Fibroblast of lung (primary cell): ENCODE measurements at places on chromosomes 1 and 21. TPM values are rescaled to one million over a fixed set of nuclear protein-coding genes. Genes with fewer than 3 reads are reported as not detected.
A peak's percentile ranks its signal among the peaks of the same experiment; 100 is the strongest.

Gene FBLIM1
- total RNA-seq: 17.3 and 27.7 TPM in 2 replicates

Gene FCGR1A
- total RNA-seq: not detected in 2 replicates

- no peak for DNase-seq
These were observed 71.6 kb upstream of the IFFO2 start for GRCh38 chr1:19028110-19028509.

- DNase-seq: no peak
These were observed 56.9 kb downstream of the SEC16B start for GRCh38 chr1:177912991-177913390.

DNA sequence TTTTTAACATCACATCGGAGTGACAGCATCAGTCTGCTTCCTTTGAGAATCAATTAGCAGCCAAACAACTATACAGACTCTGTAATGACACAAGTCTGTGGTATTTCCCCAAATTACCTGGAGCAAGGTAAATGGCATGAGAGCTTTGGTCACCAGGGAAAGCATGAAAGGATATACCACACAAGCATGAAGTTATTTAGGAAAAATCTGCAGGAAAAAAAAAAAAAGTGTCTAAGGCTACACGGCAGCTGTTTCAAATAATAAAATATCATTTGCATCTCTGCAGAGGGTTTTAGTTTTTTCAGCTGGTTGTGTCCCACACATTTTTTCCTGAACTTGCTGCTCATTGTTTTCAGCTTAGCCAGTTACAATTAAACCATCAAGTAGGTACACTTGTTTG, 234.7 kb downstream of the TTLL7 start:
- DNase-seq: no peak

Gene PRXL2B
- total RNA-seq: 8.0 and 11.7 TPM in 2 replicates

DNA sequence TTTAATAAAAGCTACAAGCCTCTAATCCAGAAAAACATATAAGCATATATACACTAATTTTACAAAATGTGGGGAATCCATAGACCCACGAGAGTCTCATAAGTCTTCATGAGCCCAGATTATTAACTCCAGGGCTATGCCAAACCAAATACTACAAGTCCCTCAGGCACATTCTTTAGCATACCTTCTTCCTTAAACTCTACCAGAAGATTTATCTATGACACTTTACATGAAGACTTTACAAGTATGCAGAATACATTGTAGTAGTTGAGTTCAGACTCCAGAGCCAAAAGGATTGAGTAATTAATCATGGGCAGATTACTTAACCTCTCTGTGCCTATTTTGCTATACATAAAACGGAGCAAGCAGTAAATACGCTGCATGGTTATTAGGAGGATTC, 793.7 kb upstream of the ADGRL2 start:
- no peak for DNase-seq

Gene CLEC20A
- total RNA-seq: not detected in 2 replicates

DNA sequence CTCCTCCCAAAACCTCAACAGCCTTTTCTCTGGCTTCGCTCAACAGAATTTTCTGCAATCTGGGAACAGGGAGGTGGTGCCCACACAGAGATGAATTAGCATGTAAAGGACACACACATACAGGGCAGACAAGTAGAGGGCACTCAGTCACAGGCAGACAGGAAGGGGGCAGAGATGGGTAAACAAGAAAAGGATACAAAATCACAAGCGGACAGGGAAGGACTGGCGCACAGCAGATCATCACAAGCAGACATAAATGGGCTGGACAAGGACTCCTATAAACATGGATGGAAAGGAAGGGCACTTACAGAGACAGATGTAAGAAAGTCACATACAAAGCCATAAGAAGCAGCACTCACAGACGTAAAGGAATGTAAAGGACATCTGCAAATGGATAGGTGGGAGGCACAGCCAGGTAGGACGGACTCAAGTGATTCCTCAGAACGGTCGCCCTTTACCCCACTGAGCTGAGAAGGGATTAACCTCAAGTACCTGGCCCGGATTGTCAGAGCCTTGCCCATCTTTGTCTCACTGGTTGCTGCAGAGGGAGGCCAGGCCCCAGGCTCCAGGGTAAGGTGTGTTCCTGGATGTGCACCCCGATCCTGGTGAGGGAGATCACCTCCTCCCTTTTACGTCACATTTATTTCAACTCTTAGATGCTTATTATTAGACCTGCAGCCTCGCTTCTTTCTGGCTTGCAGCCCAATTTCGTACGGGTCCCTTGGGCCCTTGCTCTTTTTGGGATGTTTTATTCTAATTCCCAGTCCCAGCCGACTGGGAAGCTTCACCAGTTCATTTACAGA, 836 bp upstream of the PRCC start:
- DNase-seq: no peak

GRCh38 chr1:205812271-205812877, 624 bp downstream of the SLC41A1 start:
- DNase-seq: peak; percentile 22

Gene CYP4X1
- not detected in 2 replicates for total RNA-seq

Gene PCP4L1
- not detected in 2 replicates for total RNA-seq

DNA sequence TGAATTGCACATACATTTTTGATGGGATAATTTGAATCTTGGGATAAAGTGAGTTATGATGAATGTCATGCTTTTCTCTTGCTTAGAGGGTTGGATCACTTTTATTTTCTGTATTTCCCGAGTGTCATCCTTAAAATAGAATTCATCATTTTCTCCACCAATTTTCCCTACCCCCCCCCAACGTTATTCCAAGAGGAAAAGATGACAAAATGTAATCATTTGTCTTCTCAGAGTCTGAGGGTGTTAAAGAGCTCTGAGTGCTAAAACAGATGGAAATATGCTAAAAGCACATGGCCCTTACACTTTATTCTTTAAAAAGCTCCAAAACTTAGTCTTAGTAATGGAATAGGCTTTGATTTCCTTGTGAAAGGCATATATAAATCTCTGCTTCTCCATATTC, 81.4 kb downstream of the CHRM3 start:
- DNase-seq: no peak

Gene ZNF593OS
- not detected in 2 replicates for total RNA-seq

- DNase-seq: peak; percentile 82
These were observed at the start of gene CACHD1 for GRCh38 chr1:64469977-64470664. Gene CACHD1, plus strand, starts transcription at chr1:64470129. Its CDS starts 616 bp downstream, at chr1:64470745.

Gene IRF6
- under 0.01 and 0.66 TPM in 2 replicates for total RNA-seq

Gene C8A
- total RNA-seq: not detected in 2 replicates

- no peak for DNase-seq
These were observed 11.2 kb upstream of the OR2B11 start for GRCh38 chr1:247469141-247469535.

- DNase-seq: no peak
These were observed 25.6 kb upstream of the A3GALT2 start for GRCh38 chr1:33346533-33346926.

GRCh38 chr1:18376661-18377060, 104.1 kb upstream of the KLHDC7A start:
- no peak for DNase-seq

DNA sequence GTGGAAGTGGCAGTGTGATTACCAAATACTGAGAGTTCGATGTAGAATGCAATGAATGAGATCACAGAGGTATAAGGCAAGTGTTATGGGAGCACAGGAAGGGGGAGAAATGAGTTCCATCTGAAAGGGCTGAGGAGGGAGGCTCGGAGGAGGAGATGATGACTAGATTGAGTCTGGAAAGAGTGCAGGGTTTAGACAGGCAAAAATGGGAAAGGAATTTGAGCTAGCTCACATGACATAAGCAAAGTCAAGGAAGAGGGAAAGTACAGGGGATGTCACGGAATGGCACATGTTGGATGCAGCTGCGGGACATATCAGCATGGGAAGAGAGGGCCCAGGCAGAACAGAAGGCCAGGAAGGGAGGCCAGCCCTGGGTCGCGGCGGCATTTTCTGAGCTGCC, 132.7 kb downstream of the RUNX1 start:
- peak; percentile 77 for DNase-seq

DNA sequence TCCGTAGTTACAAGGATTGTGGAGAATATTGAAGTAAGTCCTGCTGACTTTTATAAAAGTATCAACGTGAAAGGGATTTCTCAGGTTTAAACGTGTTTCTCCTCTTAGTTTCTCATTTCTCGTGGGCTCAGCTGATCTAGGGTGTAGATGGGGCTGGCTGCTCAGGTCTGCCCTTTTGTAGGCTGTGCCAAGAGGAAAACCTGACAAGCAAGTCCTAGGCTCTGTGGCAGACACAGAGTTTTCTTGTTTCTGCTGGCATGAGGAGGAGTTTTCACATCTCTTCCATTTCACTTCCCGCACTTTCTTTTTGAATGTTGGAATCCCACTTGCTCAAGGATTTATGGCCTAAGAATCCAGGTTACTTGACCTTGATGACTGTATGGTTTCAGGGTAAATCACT, 14.8 kb downstream of the VPS13D start:
- DNase-seq: no peak

Gene TMEM240
- total RNA-seq: 4.9 and 5.4 TPM in 2 replicates

Gene SPRR4
- total RNA-seq: not detected in 2 replicates

- no peak for DNase-seq
These were observed 197.2 kb upstream of the PROX1 start for GRCh38 chr1:213790565-213790964.

- DNase-seq: no peak
These were observed 3.9 kb upstream of the SFN start for GRCh38 chr1:26858891-26859640.

DNA sequence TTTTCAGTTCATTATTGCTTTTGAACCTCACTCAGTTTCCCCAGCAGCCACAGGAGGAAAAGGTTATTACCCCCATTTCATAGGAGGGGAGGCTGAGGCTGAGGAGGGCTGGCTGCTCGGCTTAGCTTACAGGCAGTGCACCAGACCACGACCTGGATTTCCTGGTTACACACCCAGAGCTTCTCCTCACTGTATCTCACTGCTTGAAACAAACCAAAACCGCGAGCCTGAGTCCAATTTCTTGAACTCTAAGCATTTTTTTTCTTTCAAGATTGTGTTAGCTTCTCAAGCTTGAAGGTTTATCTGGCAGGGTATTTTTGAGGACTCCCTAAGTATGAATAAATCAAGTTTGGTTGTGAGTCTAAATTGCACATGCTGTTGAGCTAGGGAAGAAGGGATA, 188.9 kb upstream of the EDN2 start:
- DNase-seq: peak; percentile 58

Gene FNDC5
- total RNA-seq: 0.33 and 1.0 TPM in 2 replicates

DNA sequence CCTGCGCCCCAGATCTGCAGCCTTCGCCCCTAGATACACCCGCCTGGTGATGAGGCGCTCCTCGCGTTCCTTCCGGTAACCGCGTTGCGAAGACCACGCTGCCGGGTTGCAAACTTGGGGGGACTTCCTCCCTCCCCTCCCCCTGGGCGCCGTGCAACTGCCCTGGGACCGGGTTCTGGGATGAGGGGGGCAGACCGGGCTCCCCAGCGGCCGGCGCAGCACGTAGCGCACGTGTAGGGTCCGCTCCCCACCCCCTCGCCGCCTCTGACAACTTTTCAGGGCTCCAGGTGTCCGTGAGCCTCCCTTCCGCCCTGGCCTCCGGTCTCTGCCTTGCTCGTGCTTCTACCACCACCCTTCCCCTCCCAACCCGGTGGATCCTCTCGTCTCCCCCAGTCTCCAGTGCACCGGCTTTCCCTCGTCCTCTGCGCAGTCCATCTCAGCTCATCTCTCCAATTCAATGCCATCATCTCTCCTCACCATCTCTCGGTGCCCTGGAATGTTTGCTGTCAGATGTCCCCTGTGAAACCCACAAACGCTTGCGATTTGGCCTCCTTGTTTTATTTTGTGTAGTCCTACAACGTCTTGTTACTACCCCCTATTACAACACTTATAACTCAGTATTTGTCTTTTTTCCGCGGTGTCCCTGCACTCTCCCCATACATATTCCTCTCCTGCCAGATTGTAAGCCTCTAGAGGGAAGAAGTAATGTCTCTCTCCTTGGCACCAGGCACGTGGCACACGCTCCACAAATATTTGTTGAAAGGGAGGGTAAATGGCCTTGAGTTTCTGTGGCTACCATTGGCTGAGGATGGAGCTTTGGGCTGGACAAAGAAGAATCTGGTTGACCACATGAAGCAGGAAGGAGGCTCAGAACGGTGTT, 782 bp downstream of the PCAT6 start:
- DNase-seq: no peak
